ENCODE measurements at places on chromosomes 16 and 17.

DNA sequence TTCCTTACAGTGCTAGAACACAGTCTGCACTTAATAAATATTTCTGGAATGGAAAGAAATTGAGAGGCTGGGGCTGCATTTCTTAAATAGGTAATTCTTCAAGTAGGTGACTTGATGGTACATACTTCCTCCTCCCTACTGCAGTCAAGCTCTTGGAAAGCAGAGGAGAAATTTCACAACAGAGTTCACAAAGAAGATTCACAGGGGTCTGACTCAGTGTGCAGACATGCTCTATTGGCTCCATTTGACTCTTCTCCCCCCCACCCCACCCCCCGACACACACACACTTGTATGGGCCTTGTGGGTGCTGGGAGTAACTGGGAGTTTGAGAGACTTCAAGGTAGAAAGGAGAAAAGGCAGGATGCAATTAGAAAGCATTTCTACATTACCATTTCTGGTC is 6.2 kb upstream of the MYOCD start:
- DNase-seq, result no peak

DNA sequence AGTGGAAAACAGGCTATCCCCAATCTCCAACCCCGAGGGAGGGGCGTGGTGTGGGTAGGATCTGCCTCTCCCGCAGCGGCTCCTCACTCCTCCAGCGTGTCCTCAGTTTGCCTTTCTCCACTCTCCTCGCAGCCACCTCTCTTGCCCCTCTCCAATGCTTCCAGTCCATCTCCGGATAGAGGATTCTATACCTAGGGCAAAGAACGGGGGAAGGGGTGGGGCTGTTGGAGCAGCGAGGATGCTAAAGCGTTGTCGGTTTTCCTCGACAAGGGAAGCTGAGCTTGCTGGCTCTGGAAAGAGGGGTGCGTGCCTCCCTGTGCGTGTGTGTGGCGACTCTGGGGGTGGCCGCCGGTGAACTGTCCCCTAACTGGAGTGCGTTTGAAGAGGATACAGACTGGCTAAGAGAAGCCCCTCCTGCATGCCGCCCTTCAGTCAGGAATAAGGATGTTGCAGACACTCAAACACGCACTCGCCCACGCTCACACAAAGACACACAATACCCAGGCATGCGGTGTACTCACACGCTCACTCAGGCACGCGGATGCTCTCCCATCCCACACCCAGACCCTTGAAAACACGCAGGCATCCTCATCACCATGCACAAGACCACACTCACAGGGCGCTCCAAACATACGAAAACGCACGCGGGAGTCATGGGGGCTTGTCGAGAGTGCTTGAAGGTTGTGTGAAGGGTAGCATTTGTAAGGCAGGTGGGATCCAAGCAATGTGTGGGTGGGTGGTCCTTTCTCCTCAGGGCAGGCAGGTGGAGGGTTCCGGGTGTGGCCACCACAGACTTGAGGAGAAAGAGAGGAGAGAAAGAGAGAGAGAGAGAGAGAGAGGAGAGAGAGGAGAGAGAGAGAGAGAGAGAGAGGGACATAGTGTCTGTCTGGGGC is 655 bp upstream of the GPR139 start:
- DNase-seq, result no peak

DNA sequence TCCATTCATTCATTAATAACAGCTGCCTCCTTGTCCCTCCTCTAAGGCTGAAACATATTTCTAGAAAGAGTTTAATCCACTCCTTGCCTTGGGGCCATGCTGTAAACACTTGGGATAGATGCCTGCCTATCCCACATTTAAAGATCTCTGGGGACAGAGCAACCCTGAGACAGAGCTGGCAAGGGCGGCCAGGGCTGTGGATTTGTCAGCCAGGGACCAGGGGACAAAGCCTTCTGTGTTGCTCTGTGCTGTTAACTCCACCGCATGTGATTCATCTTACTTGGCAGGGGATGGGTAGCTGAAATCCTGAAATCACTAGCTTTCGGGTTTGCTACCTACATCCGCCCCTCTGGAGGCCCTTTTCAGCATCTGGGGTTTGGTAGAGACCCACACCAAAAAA is 392.9 kb downstream of the SLC39A11 start:
- no peak for DNase-seq

DNA sequence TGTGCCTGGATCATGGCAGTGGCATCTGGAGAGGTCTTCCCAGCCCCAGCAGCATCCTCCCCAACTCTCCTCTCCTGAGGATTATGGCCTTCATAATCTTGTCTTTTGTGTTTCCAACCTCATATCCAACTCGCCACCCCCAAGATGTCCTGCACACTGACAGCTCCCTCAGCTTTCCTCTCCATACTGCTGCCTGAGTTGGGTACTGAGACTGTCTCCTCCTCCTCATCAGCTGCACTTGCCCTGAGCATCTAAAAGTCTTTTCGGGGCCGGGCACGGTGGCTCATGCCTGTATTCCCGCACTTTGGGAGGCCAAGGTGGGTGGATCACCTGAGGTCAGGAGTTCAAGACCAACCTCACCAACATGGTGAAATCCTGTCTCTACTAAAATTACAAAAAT is 2.0 kb downstream of the CD300LB start:
- DNase-seq, result no peak

DNA sequence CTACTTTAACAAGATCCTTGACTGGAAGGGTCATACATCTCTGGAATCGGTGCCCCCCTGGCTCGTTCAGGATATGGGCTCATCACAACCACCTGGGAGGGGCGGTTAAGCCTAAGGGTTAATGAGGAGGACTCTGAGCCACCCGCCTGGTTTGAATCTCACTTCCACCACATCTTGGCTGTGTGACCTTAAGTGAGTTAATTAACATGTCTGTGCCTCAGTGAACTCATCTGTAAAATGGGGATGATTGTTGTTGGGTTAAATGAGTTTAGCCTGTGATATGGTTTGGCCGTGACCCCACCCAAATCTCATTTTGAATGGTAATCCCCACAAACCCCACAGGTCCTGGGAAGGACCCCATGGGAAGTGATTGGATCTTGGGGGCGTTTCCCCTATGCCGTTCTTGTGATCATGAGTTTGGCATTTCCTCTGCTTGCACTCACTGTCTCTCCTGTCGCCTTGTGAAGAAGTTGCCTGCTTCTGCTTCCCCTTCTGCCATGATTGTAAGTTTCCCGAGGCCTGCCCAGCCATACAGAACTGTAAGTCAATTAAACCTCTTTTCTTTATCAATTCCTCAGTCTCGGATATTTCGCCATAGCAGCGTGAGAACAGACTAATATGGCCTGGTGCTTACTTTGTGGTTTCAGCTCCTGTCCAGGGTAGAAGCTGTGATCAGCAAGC is 214.0 kb upstream of the CIBAR2 start:
- DNase-seq, result no peak

- DNase-seq, result no peak
Measured at GRCh38 chr16:59574296-59574695, 840.2 kb upstream of the GOT2 start.

GRCh38 chr17:63247706-63248105 is 198.4 kb downstream of the CYB561 start:
- DNase-seq, result no peak
